ENCODE measurements at places on chromosomes 6 and 20.

DNA sequence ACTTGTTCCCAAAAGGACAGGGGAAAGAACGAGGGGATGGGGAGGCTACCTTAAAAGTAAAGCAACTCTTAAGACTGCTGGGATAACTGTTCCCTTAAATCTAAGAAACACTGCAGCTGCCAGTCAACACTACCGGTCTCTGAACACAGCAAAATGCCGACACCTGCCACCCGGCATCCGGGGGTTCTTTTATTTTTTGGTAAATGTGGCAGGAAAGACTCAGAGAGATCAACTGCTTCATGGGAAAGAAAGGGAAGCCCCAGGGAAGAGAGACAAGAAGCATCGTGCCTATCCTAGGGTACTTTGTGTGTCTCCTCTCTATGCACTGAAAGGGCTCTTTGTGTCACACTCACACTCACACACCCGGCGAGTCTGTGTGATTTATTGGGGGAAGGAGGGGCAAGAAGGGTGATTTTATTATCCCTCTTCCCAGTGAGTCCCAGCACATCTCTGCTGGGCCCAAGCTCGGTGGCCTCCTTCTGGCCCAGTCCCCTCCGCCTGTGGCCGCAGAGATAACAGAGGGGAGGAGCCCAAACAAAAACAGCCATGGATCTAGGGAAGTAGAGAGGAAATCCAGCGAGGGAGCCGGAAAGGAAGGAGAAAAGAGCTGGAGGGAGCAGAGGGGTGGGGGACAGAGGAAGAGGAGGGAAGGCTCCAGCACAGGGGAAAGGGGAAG is 1.4 kb downstream of the FYN start:
- DNase-seq = peak; percentile 57

DNA sequence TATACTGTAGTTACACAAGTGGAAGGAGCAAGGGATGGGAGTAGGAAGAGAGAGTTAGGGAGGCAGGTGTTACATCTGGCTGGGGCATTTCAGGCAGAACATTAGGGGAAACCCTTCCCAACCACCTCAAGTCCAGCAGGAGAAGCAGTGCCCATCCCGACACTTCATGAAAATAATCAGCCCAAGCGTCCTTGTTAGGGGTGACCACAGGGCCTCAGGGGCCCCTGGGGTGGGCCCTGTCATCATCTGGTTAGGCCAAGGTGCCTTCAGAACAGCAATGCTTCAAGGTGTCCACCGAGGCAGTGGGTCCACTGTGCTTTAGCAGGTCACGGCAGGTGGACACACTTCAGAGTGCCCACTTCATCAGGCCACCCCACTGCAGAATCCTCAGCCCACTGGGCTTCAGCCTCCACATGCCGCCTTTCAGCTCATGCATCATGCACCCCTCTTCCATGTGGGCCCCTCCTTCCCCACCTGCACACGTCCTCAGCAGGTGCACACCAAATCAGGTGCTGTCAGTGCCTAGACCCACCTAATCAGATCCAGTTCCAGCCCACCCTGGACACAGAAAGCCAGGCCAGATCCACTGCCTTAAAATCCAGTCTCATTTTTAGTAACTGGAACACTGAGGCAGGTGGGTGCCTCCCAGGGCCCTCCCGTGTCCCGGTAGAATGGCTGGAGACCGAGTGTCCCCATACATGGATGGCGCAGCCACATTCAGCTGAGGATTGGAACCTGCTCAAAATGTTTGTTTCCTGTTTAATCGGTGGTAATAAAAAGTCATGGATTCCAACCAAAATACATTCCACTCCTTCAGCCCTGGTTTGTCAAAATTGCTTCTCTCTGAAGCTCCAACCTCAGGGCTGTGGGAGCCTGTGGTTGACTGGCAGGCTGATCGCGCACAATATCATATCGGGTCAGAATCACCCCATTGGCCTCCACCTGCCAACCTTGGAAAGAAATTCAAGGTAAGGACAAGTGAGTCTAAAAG is 99.5 kb downstream of the ANKRD60 start:
- DNase-seq = no peak

- DNase-seq = no peak
These were observed 182.8 kb downstream of the GRM1 start for GRCh38 chr6:146211646-146212045.

DNA sequence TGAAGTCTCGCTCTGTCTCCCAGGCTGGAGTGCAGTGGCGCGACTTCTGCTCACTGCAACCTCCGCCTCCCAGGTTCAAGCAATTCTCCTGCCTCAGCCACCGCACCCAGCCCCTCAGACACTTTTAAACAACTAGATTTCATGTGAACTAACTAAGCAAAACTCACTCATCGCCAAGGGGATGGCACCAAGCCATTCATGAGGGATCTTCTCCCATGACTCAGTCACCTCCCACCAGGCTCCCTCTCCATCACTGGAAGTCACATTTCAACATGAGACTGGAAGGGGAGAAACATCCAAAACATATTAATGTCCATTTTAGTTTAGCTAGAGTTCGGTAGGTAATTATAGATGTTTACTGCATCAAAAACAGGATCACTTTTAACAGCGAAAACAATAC is 95.9 kb upstream of the PRL start:
- no peak for DNase-seq

GRCh38 chr20:48574383-48574782 is 253.4 kb downstream of the PREX1 start:
- no peak for DNase-seq

GRCh38 chr20:47805951-47806350 is 20.7 kb upstream of the SULF2 start:
- no peak for DNase-seq

DNA sequence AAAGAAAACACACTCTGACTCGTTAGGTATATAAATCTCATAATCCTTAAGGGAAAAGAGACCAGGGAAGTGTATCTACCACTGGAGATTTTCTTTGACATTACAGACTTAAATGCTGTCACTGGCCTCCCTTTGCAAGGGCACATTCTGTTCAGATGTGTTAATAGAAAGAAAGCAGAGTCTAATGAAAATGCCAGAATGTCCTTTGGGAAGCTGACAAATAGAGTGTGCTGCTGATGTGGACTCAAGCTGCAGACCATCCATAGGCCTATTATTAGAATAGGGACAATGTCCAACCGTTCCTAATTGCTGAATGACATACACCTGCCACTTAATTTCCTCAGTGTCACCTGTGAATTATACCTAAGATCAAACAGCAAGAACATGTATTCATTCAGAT is 41.2 kb downstream of the SLC35D3 start:
- DNase-seq = no peak

DNA sequence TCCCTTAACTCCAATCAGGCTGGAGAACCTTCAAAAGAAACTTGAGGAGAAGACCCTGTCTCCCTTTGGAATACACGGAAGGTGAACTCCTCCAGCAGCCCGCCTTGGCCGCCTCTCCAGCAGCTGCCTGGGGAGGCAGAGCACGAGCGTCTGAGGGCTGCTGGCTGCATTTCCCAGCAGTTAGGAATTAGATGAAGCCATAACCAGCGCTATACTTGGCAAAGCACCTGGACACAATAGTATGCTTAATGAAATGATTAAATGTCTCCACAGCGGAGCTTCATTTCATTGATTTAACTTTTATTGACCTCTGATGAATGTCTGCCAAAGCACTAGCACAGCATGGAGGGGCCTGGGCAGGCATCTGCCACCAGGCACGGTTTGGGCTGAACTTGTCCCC is 73.5 kb downstream of the TMEM242 start:
- DNase-seq = no peak

DNA sequence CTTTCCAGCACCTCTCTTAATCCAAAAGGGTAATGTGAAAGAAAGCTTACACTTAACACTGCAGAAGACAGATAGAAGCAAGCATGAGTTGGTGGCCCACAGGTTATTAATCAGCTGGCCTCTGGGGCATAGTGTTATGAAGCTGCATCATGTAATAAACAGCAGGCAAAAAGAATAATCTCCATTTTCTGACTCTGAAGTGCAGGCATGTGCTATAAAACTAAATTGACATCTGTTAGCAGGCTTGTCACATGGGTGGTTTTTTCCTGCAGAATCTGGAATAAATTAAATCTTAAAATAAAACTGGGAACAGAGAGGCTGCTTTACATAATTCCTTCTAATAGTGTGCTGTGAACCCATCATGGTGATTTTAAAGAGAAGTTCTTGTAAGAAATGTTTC is 73.3 kb downstream of the METTL24 start:
- DNase-seq = no peak

DNA sequence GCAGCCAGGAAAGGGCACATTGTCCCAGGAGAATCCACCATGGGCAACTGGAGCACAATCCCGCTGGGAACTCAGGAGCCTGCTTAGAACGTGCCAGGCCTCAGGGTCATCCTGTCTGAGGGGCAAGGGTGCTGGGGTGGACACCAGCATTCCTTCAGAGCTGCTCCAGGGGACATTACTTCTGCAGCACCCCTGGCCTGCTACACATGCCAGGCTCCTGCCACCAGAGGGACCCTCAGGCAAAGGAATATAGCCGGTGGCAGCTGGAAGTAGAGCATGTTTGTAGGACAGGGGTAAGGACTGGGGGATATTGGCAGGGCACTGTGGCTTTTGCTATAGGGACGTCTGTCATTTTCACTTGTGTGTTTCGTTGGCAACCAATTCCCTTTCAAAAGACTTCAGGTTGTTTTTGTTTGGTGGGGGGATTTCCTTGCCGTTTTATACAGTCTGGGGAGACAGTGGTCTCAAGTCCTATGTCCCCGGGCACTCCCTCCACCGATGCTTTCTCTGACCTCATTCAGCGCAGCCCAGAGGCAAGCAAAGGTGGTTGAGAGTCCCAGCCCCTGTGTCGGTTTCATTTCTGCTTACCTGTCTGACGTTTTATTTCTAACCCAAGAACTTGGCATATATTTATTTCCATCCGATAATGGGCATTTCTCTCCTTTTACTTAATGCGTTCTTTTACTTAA is 130.8 kb downstream of the JPH2 start:
- DNase-seq = peak; percentile 44

GRCh38 chr6:53615633-53616449 is 49.7 kb downstream of the KLHL31 start:
- no peak for DNase-seq

DNA sequence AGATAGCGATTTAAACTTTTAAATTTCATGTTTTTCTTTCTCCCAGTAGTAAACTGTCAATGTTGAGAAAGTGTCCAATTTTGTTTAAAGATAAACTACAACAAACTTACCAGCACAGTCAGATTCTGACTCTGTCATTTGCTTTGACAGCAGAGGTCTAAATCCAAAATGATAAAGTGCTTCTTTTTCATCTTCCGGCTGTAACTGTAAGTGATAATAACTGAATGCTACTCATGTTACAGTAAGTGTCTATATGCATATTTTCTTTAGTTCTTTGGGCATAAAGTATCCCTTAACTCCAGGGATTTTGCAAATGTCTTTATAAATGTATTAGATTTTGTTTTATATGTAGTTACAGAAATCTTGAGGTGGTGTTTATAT is 610.4 kb downstream of the RFPL4B start:
- no peak for DNase-seq

- no peak for DNase-seq
These were observed 227.3 kb upstream of the TENT5A start for GRCh38 chr6:81979767-81980166.

DNA sequence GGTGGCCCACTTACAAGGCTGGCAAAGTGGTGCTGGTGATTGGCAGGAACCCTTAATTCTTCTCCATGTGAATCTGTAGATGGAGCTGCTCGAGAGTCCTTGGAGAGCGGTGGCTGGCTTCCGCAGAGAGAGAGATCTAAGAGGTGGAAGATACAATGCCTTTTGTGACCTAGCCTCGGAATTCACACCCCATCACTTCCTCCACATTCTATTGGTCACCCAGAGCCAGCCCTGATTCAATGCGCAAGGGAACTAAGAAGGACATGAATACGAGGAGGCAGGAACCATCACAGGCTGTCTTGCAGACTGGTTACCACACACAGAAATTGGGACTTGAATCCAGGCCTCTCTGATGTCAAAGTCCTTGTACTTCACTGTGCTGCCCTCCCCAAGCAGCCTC is 128.9 kb upstream of the PROKR2 start:
- DNase-seq = no peak

DNA sequence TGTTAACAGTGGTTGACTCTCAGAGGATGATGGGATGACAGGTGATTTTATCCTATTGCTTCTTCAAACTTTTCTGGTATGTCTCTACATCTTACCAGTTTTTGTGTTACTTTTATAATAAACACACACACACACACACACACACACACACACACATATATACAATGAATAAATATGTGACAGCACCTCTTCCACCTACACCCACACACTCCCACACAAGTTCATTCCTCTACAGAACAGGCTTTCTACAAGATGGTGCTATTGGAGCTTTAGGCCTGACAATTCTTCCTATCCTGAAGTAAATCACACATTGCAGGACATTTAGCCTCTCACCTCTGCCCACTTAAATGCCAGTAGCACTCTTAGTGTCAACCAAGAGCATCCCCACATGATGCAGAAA is 46.7 kb upstream of the STK35 start:
- DNase-seq = no peak

Measured in activated T-cell treated with anti-CD3 and anti-CD28 coated beads, Interleukin-2, amount 50 U/mL, for 48 hours (primary cell).